ENCODE measurements at places on chromosomes 2 and 18.

DNA sequence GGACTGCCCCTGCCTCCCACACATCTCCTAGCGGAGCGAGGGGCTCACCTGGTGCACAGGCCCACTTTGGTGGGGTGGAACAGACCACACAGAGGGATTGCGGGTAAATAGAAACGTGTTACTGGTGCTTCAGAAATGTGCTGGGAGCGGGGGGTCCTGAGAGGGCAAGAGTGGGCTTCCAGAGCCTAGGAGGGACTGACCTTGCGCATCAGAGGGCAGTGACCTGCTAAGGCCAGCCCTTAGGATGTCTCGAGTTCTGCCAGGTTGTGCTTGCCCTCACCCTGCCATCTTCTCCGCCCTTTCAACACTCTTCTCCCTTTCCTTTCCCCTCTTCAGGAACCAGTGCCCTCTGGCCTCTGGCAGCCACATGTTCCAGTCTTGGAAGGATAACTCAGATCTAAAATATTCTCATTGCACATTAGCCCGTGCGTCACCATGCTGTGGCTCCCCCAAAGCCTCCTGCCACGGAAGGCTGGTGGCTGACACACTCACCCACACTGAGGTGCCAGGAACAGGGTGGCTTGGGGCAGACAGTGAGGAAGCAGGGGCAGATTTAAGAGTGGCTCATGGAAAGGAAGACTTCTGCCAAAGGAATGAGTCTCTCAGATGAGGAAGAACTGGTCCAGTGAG lies 89.6 kb downstream of the MCFD2 start:
- DNase-seq = no peak

GRCh38 chr2:17476064-17476463 lies 42.2 kb downstream of the RAD51AP2 start:
- no peak for DNase-seq

DNA sequence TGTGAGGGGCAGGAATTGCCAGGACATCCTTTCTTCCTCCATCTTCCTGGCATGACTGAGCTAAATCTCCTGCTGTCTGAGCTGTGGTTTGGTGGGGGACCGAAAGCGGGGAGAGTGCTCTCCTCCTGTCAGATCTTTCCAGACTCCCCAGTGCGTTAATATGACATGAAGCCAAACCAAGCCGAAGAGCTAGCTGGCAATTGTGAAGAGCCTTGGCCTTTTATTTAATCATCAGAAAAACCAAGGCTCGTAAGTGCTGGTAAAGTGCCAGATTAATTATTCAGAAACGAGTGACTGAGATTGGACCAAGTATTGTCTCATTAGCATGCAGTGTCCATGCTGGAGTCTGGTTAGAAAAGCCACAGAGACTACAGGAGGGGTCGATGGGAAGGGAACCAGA lies 14.5 kb upstream of the LRPPRC start:
- no peak for DNase-seq

GRCh38 chr2:62660582-62661262 lies 44.8 kb upstream of the EHBP1 start:
- DNase-seq = no peak

DNA sequence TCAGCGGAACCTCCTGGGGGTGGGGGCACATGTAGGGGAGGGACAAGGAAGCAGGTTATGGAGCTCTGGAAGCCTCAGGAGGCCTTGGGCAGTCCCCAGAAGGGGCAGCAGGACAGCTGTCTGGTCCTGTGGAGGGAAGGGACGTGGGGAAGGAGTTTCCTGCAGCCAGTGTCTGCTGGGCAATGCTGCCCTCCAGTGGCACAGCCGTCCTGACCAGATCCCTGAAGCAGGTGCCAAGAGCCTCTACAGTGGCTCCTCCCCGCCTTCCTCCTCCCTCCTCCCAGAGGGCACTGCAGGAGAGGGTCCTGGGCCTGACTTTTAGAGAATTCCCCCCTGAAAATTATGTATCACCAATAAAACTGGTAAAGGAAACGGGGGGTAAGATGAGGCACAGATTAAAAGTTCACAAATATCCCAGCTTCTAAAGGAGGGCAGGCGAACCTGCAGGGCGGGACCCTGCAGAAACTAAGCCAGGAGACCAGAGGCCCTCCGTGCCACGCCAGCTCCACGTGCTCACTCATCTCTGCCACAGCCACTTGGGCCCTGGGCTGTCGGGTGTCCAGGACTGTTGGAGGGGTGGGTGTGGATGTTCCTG lies 258.5 kb downstream of the TWIST2 start:
- no peak for DNase-seq

- DNase-seq = no peak
These were observed 241.3 kb downstream of the RBM43 start for GRCh38 chr2:151020411-151020810.
